Thoracic aorta (tissue), 2 donors: ENCODE measurements at places on chromosomes 5 and 9. TPM values are rescaled to one million over a fixed set of nuclear protein-coding genes. Genes with fewer than 3 reads are reported as not detected.

GRCh38 chr9:91761362-91761761, 188.7 kb downstream of the ROR2 start:
- no peak overlapping the region for H3K27ac ChIP-seq
- no peaks in the 10 kb centered on the region for H3K4me1 ChIP-seq
- H3K27me3 ChIP-seq = no peaks in the 10 kb centered on the region
- no peak for DNase-seq

DNA sequence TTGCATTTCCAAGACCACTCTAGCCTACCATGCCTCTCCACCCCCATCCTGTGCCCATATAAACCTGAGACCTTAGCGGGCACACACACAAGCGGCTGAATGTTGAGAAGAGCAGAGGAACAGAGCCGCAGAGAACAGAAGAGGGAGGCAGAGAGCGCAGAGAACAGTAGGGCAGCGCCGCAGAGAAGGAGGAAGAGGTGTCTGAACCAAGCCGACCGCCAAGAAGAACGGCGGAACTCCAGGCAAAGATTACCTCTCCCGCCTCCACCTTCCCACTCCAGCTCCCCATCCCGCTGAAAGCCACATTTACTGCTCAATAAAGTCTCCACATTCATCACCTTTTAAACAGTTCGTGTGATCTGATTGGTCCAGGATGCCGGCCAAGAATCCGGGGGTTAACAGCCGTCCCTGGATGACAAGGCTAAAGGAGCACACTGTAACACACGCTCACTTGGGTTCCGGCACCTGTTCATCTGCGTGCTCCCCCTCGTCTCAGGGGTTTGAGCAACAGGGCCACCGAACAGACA, 33.2 kb downstream of the GRIN3A start:
- no peaks in the 10 kb centered on the region for H3K36me3 ChIP-seq
- H3K27ac ChIP-seq = no peak overlapping the region
- H3K4me3 ChIP-seq = peak overlapping the region; percentile 44
- no peak for DNase-seq
- H3K4me1 ChIP-seq = no peaks in the 10 kb centered on the region
- H3K27me3 ChIP-seq = no peaks in the 10 kb centered on the region

The BAAT gene
- not detected for total RNA-seq

The ECM2 gene
- total RNA-seq = 78.7 TPM

- DNase-seq = no peak
- no peak overlapping the region for H3K27ac ChIP-seq
- H3K36me3 ChIP-seq = no peaks in the 10 kb centered on the region
- no peak overlapping the region for H3K4me3 ChIP-seq
Measured at GRCh38 chr9:115989831-115990230, 163.8 kb upstream of the PAPPA start.

The CNTNAP3B gene
- total RNA-seq = 94.8 TPM

The NPR3 gene
- total RNA-seq = 25.7 TPM

The CDC42SE2 gene
- total RNA-seq = 20.3 TPM

DNA sequence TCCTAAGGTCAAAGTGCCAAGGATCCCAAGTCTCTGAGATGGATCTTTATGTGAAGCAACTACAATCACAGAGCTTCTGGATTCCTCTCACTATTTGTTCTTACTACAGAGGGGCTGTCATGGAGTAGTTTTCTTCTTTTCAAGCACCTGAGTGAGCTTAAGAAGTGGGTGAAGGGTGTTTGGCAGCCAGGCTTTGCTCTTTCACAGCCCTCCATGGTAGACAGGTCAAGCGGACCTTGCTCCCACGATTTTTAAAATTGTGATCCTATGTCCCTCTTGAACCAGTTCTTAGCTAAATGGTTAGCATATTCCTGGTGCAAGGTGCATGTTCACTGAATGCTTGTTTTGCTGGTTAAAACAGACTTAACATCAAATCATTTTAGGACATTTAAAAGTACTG, 332.2 kb downstream of the GADD45G start:
- H3K4me1 ChIP-seq = peaks cover 17% of the 10 kb centered on the region
- no peak overlapping the region for H3K27ac ChIP-seq
- H3K36me3 ChIP-seq = no peaks in the 10 kb centered on the region

The PCDHB5 gene
- 11.0 TPM for total RNA-seq
